Stimulated activated CD8-positive, alpha-beta memory T cell treated with anti-CD3 and anti-CD28 coated beads, Interleukin-4, amount 100 ng/mL, for 1 hour (primary cell): ENCODE measurements at places on chromosomes 16 and 17.

DNA sequence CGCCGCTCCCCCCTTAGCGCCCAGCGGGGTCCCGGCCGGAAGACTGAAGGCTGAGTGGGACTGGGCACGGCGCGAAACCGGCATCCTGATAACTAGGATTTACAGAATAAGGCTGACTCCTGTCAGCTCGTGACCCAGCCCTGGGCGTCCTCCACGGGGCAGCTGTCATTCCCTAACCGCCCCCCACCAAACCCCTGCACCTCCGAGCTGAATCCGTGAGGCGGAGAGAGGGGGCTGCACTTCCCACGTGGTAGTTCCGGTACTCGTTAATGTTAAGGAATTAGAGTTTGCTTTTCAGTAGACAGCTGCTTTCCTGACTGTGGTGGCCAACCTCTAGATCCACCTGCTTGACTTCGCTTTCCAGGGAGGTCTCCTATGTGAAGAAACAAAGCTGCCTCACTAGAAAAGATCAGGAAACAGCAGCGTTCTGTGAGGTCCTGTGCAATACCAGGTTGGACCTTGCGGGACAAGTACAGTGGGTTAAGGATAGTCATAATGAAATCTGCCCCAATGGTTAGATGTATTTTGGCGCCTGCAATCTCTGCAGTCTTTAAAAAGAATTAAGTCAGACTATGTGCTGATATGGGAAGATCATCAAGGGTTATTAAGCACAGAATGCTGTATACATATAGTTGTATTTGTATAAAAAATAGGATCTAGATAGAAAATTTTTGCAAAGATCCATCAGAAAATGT, 1.1 kb upstream of the WBP2 start:
- DNase-seq = no peak

DNA sequence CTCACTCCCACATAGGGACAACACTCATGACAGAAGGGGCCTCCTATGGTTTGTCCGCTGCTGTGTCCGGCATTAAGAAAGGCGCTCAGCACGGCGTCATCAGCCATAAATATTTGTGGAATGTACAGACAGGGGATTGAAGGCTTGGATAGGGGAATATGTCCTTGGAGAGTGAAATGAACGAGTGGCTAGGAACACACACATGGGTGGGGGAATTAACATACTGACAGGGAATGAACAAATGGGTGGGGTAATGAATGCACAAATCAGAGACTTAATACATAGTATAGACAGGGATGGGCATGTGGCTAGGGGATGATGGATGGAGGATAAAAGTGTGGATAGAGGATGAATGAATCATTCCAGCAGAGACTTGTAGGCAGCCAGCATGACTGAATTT, 154.0 kb upstream of the HSBP1 start:
- DNase-seq = no peak

DNA sequence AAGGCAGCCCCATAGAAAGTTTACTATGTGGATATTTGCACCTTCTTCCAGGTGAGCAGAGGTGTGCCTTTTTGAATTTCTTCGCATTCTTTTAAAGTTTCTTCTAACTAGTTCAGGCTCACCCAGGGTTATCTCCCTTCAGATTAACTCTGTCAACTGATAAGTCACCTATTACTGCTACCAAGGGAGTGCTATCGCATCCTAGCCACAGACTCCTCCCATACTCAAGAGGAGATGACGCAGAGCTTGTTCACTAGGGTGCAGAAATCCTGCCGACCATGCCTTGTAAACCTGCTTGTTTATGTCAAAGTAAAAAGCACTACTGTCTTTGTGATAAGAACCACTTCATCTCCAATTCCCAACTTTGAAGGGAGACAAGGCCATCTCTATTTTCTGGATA, 390.1 kb downstream of the RBFOX1 start:
- no peak for DNase-seq

DNA sequence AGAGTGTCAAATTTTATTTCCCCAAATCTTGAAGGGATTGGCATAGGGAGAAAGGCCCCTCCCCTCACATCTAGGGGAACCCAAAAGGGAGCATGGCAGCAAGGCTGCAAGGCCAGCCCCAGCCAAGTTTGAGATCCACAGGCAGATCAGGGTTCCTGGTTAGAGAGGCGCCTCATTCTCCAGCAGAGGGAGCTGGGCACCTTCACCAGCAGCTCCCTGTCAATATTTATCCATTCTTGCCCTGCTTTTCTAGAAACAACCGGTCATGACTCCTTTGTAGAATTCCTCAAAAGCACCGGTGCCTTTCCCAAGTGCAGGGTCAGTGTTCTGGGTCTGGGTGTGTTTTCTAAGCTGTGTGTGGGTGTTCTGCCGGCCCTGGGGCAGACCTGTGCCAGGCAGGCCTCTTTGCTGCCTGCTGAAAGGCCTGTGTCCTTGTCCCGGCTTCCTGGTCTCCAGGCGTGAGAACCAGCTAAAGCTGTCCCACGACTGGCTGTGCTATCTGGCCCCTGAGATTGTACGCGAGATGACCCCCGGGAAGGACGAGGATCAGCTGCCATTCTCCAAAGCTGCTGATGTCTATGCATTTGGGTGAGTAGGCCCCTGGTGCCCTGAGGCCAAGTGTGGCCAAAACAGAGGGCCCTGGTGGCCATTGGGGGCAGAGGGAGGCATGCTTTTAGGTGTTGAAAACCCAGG, 21.2 kb upstream of the LGALS9 start:
- DNase-seq = no peak

- no peak for DNase-seq
These were observed 6.7 kb upstream of the HEATR3 start for GRCh38 chr16:50059111-50059510.

DNA sequence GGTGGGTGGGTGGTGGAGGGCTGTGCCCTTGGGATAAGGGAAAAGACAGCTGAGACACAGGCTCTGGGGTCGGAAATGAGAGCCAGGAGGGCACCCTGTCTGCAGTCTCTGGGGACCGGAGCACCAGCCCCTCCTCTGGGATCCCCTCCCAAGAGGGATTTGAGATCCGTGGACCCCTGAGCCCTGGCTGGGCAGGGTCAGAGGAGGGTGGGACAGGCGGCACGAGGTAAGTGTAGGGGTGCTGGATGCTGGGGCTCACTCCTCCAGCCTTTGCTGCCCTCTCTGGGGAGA, 425 bp downstream of the SGSH start:
- no peak for DNase-seq

DNA sequence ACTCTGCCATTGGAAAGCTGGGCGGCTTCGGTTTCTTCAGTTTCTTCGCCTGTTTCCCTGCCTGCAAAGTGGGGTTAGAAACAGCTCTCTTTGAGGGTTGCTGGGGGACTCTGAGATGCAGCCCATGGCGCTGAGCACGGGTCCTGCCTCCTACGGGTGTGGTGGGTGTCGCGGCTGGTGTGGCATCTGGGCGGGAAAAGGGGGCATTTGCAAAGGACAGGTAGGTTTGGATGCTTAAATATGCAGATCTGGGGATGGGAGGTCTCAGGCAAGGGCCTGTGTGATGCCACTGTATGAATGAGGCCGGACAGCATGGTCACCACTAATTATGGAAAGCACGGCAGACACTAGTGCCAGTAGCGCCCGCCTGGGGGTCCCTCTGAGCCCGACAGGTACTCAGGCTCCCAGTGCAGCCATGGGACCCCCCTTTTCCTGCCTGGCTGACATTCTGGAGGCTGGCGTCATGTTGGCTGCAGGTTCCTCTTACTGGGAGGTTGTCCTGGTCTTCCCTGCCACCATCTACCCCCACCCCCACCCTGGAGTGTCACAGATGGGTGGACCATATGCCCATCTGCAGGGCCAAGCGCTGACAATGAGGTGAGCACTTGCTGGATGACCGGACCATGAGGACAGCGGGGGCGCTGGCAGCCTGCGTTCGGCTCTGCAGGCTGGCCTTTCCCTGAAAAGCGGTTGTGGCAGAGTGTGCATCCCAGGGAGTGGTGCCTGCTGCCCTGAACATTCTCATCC, 237.7 kb downstream of the SEC14L1 start:
- no peak for DNase-seq

- DNase-seq = no peak
These were observed 18.3 kb downstream of the CIITA start for GRCh38 chr16:10895053-10895946.

DNA sequence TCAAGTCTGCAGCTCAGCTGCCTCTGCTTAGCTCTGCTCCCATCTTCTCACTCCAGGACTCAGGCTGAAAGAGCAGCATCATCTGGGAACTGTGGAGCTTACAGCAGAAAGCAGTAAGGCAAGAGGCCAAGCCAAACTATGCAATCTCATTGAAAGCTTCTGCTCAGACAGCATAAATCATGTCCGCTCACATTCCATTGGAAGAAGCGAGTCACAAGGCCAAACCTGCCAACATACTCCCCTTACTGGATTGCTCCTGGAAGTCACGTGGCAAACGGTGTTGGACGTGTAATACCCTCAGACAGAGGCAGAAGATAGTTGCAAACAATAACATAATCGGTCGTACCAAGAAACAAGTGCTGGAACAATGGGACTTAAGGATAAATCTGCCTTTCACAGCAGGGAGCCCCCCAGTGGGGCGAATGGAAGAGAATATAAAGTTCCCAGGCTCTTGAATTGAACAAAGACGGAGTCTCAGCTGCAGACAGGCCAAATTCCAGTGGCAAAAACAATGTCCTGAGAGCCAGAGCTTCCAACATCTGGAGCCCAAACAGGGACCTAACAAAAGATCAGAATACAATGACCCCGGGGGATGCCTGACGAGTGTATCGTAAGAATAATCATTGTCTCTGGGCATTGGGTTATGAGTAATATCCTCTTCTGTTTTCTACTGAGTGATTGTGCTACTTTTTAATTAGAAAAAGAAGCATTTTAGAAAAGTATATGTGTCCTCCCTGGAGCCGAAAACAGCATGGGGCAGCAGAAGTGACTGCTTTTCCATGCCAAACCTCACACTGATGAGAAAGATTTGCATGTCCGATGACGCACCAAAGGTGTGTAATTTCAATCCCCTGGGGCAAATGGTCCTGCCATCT, 68.4 kb downstream of the CMC2 start:
- no peak for DNase-seq

DNA sequence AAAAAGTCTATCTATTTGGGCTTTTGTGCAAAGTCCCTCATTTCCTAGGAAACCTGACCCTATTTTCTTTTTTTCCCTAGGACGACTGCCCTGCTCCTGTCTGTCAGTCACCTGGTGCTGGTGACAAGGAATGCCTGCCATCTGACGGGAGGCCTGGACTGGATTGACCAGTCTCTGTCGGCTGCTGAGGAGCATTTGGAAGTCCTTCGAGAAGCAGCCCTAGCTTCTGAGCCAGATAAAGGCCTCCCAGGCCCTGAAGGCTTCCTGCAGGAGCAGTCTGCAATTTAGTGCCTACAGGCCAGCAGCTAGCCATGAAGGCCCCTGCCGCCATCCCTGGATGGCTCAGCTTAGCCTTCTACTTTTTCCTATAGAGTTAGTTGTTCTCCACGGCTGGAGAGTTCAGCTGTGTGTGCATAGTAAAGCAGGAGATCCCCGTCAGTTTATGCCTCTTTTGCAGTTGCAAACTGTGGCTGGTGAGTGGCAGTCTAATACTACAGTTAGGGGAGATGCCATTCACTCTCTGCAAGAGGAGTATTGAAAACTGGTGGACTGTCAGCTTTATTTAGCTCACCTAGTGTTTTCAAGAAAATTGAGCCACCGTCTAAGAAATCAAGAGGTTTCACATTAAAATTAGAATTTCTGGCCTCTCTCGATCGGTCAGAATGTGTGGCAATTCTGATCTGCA, 12.9 kb downstream of the TMEM98 start:
- DNase-seq = no peak

DNA sequence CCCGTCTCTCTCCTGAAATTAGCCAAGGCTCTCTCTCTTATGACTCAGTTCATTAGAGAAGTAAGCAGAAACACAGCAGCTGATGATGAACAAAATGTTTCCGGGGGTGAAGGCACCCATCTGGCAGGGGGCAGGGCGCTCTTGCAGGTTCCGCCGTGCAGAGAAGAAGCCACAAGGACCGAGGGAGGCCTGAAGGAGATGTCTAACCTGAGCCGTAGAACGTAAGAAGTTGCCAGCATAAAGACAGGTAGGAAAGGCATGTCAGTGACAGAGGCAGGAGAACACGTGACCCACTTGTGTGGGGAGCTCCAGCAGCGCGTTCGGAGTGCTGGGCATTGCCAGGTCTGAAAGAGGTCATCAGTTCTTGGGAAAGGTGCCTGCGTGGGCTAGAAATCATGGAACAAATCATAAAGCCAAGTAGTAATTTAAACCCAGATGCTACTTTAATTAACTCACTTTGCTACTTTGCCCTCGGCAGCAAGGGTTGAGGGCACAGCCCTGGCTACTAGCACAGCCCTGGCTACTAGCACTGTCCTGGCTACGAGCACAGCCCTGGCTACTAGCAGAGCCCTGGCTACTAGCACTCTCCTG, 198.6 kb downstream of the RPTOR start:
- no peak for DNase-seq

DNA sequence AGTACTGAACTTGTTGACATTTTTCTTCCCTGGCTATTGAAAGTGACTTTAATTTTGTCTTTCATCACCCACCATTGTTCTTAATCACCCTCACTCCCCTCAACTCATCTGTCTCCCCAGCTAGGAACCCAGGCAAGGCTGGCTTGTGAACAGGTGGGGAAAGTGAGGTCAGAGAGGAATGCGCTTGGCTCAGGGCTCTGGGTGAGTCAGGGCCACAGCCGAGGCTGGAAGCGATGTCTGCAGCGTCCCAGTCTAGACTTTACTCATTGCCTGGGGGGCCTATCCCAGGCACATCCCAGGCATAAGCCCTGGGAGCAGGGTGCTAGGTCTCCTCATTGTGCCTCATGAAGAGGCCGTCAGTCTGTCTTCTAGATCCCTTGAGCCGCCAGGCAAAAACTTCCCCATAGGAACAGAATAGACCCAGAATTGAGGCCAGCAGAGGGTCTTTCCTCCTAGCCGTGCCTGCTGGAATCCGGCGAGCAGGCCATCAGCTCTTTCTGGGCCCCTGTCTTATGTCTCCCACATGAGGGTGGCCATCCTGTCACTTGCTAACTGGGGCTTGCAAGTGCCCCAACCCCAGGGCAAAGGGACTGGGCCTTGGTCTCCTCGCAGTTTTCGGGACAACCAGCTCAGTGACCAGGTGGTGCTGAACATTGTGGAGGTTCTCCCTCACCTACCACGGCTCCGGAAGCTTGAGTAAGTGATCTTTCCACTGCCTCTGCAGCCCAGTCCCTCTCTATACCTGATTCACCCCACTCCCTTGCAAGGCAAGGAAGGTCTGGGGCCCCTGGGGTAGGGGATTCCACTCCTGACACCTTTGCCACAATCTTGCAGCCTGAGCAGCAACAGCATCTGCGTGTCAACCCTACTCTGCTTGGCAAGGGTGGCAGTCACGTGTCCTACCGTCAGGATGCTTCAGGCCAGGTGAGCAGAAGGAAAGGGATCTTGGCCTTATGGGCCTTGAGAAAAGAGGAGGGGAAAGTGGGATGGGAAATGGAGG, 40.1 kb downstream of the NLRC5 start:
- no peak for DNase-seq

GRCh38 chr17:43816336-43817320, 16.3 kb downstream of the MPP3 start:
- DNase-seq = no peak
